Activated naive CD4-positive, alpha-beta T cell (primary cell): ENCODE measurements at places on chromosomes 5 and 9.

- no peak for DNase-seq
These were observed 1.3 kb downstream of the SEC16A start for GRCh38 chr9:136481558-136481957.

DNA sequence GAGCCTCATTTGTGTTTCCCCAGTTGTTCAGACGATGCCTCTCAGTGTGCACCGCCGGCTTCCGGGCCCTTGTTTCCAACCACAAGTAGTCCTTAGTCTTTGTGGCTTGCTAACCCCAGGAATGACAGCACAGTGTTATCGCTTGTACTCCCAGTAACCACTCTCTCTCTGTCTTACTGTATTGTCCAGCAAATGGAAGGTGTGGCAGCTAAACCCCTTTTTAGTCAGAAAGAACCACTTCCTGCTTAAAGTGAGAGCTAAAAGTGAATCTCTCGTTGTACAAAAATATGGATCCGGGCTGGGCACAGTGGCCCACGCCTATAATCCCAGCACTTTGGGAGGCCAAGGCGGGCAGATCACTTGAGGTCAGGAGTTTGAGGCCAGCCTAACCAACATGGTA, 61.3 kb downstream of the ENC1 start:
- DNase-seq: no peak

GRCh38 chr9:35537913-35538312, 48.0 kb downstream of the RUSC2 start:
- no peak for DNase-seq

DNA sequence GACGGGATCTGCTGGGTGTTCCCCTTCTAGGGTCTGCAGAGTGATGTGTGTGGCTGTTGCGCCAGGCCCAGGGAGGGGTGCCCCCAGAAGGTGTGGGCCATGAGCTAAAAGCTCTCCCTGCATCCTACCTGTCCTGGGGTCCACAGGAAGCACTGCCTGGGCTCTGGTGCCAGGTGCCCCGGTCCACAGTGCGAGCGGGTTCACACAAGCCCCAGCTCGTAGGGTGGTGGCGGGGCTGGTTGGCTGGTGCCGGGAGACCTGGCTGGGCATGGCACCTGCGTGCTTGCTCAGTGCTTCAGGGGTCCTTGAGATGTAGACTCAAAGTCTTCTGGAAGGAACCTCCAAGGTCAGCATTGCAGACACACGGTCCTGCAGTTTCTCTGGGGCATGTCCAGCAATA, 25.5 kb downstream of the ASS1 start:
- no peak for DNase-seq

GRCh38 chr9:13993632-13994185, 320.2 kb downstream of the NFIB start:
- DNase-seq: no peak

- DNase-seq: no peak
These were observed 314.7 kb upstream of the CDH6 start for GRCh38 chr5:30878746-30879145.

DNA sequence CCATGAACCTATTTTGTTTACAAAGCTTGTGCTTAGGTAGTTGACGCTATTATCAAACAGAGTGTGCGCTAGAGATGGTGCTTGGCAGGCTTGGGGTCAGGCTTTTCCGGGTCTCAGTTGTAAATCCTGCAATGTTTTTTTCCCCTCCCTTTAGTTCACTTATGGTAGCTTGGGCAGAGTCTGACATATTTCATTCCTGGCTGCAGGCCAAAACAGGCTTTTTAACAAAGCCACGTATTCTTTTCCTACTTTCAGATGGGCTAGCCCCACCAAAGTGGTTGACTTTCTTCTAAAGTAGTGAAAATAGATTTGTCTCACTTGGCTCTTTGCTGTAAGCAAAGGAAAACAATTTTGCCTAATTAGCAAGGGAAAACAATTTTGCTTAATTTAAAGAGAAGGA, 58.0 kb upstream of the FBN2 start:
- no peak for DNase-seq

- DNase-seq: no peak
These were observed 113.3 kb downstream of the LRRC70 start for GRCh38 chr5:62691946-62692345.

DNA sequence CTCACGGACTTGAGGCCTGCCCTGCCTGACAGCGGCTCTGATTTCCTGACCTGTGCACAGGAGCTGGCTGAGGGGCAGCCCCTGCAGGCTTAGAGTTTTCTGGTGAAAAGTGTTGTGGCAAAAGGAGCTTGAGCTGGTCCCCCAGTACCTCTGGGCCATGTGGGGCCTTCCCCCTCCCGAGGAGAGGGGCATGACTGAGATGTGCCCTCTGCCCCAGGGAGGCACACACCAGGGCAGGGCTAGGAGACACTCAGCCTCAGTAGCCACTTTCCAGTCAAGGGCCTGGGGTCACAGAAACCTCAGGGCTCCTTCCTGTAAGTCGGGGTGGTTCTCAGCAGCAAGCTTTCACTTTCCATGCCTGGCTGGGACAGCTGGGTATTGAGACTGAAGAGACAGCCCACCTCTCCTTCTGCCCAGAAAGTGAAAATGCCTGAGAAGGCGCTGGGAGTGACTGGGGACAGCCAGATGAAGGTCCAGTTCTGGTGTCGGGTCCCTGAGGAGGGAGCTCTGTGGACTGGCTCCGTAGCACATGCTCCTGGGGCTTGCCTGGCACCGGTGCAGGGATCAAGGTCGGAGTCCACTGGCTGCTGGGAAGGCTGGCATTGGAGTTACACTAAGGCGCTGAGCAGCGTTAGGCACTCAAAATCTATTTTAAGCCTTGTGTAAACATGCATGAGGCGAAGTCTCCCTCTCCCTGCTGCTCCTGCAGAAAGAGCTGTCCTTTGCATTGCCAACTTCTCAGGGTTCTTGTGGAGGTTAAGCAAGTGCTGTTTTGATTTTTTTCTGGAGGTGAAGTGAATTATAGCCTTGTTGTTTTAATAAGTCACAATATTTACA, 394.9 kb downstream of the GADD45G start:
- no peak for DNase-seq
